Calu3 (cell line): ENCODE measurements at places on chromosomes 11 and 22. TPM values are rescaled to one million over a fixed set of nuclear protein-coding genes. Genes with fewer than 3 reads are reported as not detected.

- H3K4me1 ChIP-seq = no peaks in the 10 kb centered on the region
- no peak overlapping the region for H3K4me3 ChIP-seq
- peak; percentile 86 for DNase-seq
- H3K27ac ChIP-seq = no peak overlapping the region
- H3K27me3 ChIP-seq = no peaks in the 10 kb centered on the region
These were observed 65.0 kb downstream of the SFI1 start for GRCh38 chr22:31561238-31561887.

FAM181B gene
- total RNA-seq = 0.09 TPM in 1 of 2 replicates, not detected in the other

SLC36A4 gene
- total RNA-seq = 10.2 and 12.4 TPM in 2 replicates

DNA sequence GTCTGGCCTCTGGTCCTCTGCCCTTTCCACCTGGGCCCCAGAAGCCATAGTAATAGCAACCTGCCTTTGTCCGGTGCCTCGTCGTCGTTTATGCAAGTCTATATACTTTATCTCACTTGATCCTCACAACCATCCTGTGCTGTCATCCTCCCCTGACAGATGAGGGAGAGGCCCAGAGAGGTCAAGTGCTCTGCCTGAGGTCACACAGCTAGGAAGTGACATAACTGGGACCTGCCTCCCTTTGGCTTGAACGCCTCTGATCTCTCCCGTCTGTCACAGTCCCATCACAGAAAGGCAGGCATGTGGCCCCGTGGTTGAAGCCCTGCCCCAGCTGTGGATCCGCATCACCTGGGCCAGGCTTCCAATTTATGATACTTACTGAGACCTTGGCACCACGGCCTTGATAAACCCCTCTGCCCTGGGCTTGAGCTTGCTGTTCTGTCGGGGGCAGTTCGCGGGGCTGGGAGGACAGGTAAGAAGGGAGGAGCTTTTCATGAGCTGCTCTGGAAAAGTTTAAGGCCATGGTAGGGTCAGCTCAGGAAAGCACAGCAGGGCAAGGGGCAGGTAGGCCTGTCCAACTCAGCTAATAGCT, 247.0 kb downstream of the ST3GAL4 start:
- no peaks in the 10 kb centered on the region for H3K36me3 ChIP-seq
- H3K4me1 ChIP-seq = no peaks in the 10 kb centered on the region
- no peak for DNase-seq
- H3K27ac ChIP-seq = no peak overlapping the region
- H3K4me3 ChIP-seq = no peak overlapping the region

- H3K4me1 ChIP-seq = no peaks in the 10 kb centered on the region
- H3K27me3 ChIP-seq = peaks cover 75% of the 10 kb centered on the region
- DNase-seq = no peak
- peaks cover 3% of the 10 kb centered on the region for H3K36me3 ChIP-seq
These were observed 24.7 kb upstream of the CCDC188 start for GRCh38 chr22:20175597-20175900.

DNA sequence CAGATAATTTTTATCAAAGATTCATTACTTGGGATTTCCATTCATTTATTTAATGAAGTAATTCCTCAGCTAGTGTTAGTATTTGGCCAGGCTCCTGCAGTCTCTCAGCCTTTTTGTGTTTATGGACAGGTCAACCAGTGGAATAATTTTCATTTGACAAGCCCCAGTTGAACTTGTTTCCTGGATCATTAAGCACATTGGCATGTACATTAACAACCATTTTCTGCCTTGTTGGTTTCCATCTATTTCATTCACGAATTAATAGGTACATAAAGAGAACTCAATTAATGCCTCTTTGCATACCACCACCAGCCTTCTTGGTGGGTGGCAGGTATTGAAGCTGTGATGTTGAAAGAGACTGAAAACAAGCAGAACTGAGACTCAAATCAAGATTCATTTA, 745.2 kb downstream of the KCNA4 start:
- H3K36me3 ChIP-seq = no peaks in the 10 kb centered on the region
- no peak overlapping the region for H3K27ac ChIP-seq
- H3K27me3 ChIP-seq = no peaks in the 10 kb centered on the region
- DNase-seq = no peak
- H3K4me3 ChIP-seq = no peak overlapping the region

CCDC81 gene
- total RNA-seq = 0.33 TPM in 1 of 2 replicates, not detected in the other

DNA sequence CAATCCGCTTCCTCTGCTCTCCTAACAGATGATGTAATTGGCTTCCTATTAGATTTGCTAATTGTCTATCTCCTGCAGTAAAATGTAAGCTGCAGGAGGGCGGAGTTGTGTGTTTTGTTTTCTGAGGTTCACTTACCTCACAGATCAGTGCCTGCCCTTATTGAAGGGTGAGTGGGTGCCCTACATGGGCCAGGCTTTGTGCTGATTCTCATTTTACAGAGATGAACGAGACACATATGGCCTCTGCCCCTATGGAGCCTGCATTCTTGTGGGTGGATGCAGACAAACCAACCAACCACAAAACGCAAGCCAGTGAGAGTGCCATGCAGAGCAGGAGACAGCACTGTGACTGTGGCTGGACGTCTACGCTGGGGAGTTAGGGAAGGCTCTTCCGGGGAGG, 9.9 kb downstream of the TESMIN start:
- H3K36me3 ChIP-seq = no peaks in the 10 kb centered on the region
- no peak for DNase-seq
- H3K27me3 ChIP-seq = no peaks in the 10 kb centered on the region
- no peaks in the 10 kb centered on the region for H3K4me1 ChIP-seq
- no peak overlapping the region for H3K27ac ChIP-seq

DNA sequence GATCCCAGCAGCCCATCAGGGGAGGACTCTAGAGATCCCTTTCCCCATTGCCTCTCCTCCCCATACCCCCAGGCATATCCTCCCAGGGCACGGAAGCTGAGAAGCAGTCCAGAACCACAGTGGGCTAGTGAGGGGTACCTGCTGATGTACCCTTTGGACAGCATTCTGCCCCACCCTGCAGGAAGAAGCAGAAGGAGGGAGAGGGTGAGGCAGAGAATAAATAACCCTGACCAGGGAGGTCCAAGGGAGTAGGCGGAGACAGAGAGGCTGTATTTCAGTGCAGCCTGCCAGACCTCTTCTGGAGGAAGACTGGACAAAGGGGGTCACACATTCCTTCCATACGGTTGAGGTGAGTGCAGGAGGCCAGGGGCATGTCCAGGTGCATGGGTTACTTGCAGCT, at the start of gene OR51E1:
Gene OR51E1 (plus strand): TSS at position 301 of the 400 bp plus-strand sequence. CDS start 8,545 bp downstream, outside the sequence.
- no peak within 1 kb of the TSS for H3K27ac ChIP-seq
- H3K4me1 ChIP-seq = no peaks in the 10 kb centered on the region
- peaks cover 60% of the 10 kb centered on the region for H3K27me3 ChIP-seq
- H3K36me3 ChIP-seq = no peaks in the 10 kb centered on the region

GRCh38 chr11:48107188-48107704, 109.4 kb upstream of the OR4B1 start:
- no peak overlapping the region for H3K4me3 ChIP-seq
- no peaks in the 10 kb centered on the region for H3K27me3 ChIP-seq
- peak overlapping the region; percentile 43 for H3K27ac ChIP-seq
- peaks cover 90% of the 10 kb centered on the region for H3K4me1 ChIP-seq

MPEG1 gene
- not detected in 2 replicates for total RNA-seq
